GOT3 (cell line): ENCODE measurements at places on chromosomes 5 and 9.

- no peak for DNase-seq
Measured at GRCh38 chr5:126351153-126351552, 72.1 kb upstream of the GRAMD2B start.

- no peak for DNase-seq
Measured at GRCh38 chr9:86690034-86690433, 257.3 kb downstream of the GAS1 start.

GRCh38 chr5:19492861-19493260 is 495.1 kb downstream of the CDH18 start:
- DNase-seq, result no peak

DNA sequence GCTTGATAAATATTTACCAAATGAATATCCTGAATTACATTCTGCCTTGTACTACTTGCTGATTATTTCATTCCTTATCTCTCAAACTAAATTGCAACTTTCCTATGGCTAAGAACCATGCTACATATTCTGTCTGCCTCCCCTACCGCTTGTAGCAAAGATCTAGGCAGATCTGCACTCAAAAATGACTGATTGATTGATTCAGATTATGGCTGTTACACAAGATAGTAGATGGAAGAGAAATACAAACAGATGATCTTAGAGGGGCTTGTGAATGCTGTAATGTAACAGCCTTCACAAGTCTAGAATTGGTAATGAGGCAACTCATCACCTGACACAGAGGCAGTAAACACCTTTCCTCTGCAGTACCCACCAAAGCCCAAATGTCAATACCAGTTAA is 446.1 kb downstream of the PRELID2 start:
- DNase-seq, result no peak

GRCh38 chr9:93182572-93182971 is 1.4 kb upstream of the WNK2 start:
- no peak for DNase-seq

DNA sequence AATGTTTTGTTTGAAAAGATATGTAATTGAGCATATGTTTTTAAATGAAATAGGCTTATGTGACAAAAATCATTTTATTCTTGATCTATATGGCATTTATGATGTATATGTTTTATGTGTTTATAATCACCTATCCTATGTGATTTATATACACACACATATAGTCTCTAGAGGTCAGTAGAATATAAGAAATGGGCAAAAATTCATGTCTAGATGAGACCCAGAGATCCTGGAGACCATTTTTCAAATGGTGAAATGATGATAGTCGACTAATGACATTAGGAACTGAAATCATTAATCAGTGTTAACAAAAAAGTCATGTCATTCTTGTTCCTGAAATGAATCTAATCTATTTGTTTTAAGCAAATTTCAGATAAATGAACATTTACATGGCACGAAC is 709.2 kb upstream of the WWC1 start:
- no peak for DNase-seq

GRCh38 chr9:137336735-137337134 is 34.7 kb upstream of the NRARP start:
- DNase-seq, result no peak

DNA sequence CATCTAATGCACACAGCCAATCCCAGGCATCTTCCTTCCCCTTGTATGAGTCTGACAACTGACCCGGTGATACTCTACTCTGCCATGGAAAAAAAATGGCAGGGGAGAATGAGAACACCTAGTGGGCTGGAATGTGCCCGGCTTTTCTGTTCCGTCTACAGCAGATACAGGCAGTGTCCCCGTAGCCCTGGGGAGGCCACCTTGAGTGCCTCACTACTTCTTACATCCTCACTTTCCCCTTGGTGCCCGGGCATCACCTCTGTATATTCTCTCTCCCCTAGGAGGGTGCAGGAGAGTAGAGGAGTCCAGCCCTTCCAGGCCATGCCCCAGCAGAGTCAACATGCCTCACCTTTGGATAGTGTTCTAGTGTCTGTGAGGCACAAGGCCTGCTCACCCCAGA is 56.2 kb downstream of the SYK start:
- no peak for DNase-seq

- no peak for DNase-seq
Measured at GRCh38 chr9:8643896-8644295, 844.3 kb upstream of the DMAC1 start.

- DNase-seq, result no peak
Measured at GRCh38 chr5:119427060-119427459, 25.2 kb upstream of the HSD17B4 start.

DNA sequence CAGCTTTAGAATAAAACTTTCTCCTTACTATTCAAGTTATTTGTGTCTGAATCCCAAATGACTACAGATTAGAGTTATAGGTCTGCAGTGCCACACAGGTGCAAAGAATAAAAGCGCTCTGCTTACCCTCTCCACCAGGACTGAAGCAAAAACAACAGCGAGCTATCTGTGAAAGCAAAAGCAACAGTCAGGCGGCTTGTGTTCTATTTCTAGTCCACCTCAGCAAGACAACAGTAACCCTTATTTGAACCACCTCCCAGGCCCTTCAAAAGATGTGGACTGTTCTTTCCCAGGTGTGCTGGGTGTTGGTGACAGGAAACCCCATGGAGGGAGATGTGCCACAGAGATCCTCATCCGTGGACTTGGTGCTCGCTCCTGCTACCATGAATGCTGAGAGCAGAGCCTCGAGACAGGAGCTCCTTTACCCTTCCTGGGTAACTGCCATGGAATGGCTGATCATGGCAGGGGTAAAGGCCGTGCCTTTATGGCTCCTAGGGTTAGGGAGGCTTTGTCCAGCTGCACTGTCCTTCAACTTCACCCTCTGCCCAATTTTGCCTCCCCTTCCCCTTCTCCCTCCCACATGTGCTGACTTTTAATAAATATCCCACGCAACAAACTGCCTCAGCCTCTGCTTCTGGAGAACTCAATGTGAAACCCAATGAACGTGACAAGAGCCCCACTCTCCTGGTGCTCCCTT is 108.6 kb downstream of the SERINC5 start:
- no peak for DNase-seq

DNA sequence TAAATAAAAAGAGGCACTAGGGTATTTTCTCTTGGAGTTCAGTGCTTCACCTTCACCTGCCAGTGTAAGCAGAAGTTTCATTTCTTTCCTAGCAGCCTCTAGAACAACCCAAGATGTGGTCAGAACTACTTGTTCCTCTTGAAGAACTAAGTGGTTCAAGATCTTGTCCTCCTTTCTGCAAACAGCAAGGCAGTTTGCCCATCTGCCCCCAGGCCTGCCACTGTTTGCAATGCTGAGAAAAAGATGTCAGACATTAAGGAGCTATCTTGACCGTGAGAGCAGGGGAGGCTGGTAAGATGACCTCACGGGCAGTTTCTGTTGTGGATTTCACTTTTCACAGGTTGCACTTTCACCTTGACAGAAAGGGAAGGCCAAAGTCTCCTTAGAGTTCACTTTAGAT is 52.0 kb upstream of the KLF4 start:
- DNase-seq, result no peak

GRCh38 chr5:105150323-105150722 is 1587.7 kb upstream of the NUDT12 start:
- DNase-seq, result no peak

DNA sequence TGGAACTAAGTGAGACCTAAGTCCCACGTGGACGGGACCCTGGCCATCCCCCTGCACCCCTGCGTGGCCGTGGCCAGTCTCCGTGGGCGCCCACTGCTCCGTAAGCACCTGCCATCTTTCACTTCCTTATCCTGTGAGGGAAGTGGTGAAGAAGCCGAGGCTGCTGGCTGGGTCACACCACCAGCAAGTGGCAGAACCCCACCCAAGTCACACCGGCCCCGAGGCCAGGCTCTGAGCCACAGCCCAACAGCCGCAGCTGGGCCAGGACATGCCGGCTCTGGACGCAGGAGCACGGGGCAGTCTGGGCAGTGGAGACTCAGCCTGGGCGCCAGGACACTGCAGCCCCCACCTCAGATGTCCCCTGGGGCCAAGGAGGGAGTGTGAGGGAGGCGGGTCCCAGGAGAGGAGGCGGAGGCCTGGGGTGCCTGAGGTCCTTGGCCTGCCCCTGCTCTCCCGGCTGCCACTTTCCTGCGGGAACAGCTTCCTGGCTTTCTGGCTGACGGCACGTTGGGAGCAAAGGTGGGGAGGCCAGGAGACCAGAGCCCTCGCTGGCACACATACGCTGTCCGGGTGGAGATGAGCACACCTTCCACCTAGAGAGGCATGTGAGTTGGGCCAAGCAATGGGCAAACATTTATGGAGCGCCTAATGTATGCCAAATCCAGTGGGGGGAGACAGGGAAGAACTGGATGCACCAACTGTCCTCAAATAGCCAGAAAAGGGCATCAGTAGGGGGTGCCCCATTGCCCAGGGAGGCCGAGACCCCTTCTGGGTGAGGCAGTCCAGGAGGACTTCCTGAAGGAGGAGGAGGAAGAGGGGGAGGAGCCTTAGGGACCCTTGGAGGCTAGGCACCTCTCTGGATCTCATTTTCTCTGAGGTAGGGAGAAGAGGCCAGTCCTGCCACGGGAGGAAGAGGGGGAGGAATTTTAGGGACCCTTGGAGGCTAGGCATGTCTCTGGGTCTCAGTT is 43.9 kb upstream of the EGFL7 start:
- no peak for DNase-seq

DNA sequence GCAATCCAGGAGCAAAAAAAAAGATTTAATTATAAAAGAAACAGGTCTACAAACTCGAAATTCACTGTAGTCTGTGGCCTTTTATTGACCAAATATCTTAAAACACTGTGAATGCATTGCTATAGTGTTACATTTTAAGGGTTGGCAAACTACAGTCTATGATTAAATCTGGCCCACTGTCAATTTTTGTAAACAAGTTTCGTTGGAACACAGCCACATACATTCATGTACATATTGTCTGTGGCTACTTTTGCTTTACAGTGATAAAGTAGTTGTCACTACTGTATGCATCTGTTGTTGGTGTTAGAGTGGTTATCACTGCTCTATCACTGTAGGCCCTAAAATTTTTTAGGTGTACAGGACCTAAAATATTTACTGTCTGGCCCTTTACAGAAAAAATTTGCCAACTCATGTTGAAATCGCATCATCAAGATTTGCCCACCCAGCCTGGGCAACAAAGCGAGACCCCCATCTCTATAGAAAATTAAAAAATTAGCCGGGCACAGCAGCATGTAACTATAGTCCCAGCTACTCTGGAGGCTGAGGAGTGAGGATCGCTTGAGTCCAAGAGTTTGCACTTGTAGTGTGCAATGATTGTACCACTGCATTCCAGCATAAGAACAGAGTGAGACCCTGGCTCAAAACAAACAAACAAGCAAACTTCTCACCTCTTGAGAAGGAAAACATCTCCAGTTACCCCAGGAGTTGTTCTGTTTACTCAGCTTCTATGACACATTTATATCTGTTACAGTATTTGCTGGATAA is 89.0 kb downstream of the ERBIN start:
- DNase-seq, result no peak

- no peak for DNase-seq
Measured at GRCh38 chr9:113580041-113580953, 116.8 kb downstream of the RGS3 start.

GRCh38 chr9:113125386-113126035 is 25.3 kb upstream of the SLC31A2 start:
- no peak for DNase-seq

DNA sequence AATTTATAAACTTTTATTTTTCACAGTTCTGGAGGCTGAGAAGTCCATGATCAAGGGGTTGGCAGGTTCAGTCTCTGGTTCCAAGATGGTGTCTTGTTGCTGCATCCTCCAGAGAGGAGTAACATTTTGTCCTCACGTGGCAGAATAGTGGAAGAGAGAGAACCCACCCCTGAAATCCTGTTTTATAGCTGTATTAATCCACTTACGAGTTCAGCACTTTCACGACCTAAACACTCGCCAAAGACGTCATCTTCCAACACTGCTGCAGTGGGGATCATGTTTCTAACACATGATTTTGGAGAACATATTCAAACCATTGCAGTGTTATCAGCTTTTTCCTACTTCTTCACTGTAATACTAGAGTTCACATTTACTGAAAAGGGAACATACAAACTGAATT is 233.0 kb upstream of the ATP10B start:
- DNase-seq, result no peak

- DNase-seq, result no peak
Measured at GRCh38 chr9:90333226-90333625, 309.4 kb downstream of the DIRAS2 start.

DNA sequence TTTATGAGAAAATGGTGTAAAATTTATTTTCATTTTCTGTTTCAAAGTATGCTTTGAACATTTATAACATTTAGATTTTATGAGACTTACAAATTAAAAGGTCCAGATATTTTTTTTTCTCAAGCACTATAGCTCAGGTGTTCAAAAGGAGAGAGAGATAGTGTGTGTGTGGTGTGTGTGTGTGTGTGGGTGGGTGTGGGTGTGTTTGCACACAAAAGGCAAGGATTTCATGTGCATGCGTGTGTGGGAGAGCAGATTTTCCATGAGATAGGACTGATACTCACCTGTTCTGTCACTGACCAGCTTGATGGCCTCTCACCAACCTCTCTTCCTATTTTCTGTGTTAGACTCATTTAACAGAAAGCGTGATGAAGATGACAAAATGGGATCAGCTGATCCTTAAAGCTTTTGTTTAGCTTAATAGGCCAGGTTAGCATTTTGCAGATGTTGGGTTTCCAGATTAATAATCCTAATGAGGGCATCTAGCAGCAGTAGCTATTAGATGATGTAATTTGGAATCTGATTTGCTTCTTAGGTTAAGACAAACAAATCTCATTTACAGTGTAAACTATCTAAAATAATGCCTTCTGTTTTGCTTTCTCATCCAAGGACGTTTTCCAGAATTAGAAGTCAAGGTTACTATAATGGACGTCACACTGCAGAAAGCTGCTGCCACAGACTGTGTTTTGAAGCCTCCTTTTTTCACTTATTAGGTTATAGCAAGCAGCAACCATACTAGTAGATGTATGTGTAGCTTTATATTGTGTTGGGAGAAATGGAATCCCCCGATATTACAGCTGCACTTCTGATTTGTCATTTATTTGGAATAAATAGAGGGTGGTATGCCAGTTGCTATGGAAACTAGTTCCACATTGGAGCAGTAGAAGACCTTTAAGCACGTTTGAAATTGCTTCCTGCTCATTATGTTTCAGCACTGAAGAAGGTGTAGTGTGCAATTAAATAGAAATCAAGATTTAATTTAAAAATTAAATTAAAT is 355.6 kb downstream of the TAF11L14 start:
- no peak for DNase-seq

DNA sequence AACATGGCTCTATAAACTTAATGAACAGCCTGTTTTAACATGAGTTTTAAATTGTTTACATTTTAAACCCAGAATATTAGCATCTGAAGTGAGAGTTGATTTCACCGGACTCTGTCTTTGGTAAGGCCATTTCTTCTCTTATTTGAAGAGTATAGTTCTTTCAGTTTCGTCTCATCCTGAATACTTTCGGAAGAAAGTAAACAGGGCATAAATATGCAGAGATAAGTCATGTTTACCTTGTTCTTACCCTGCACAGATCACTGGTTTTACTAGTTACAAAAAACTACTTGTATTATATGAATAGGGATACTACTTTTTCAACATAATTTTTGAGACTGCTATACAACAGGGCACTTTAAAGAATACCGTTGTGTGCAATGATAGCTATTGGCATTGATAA is 656.3 kb upstream of the ZNF608 start:
- no peak for DNase-seq

- DNase-seq, result no peak
Measured at GRCh38 chr5:171428809-171429542, 9.5 kb downstream of the FGF18 start.
